ENCODE measurements at places on chromosomes 12 and 14.

DNA sequence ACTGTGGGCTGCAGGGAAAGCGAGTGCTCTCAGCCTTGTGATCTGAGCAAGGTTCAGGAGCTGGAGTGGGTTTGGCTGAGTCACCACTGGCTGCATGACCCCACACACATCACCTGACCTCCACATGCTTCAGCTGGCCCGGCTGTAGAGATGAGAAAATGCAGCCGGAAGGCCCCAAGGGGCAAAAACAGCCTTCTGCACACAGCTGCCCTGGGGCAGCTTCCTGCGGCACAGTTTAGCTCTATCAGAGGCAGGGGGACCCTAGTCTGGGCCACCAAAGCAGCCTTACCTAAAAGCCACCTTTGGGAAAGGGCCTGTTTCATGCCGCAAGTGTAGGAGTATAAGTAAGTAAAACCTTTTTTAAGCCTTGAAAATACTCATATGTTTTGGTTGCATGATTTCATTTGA lies 123.3 kb downstream of the SSPN start:
- peaks cover 12% of the 10 kb centered on the region for H3K27me3 ChIP-seq
- no peaks in the 10 kb centered on the region for H3K36me3 ChIP-seq
- DNase-seq: no peak
- no peak overlapping the region for H3K27ac ChIP-seq

- peaks cover 44% of the 10 kb centered on the region for H3K36me3 ChIP-seq
- DNase-seq: no peak
- no peak overlapping the region for H3K27ac ChIP-seq
- H3K27me3 ChIP-seq: no peaks in the 10 kb centered on the region
- no peaks in the 10 kb centered on the region for H3K4me1 ChIP-seq
Observed at GRCh38 chr14:39069923-39070322, 33.1 kb downstream of the SEC23A start.

DNA sequence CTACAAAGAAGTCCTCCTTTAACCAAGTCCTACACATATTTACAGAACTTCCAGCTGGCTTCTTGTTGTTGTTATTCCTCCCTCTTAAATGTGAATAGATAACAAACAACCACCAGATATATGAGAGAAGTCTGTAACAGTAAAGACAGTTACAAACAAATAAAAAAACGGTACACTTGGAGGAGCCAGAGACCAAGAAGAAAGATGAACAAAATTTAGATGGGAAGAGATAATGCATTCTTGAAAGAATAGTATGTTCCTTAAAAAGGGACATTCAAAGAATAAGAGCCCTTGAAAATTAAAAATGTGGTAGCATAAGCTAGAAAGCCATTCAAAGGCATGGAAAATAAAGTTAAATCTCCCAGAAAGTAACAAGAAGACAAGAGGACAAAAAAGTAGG lies 25.9 kb downstream of the SLCO1A2 start:
- H3K27ac ChIP-seq: no peak overlapping the region
- H3K4me3 ChIP-seq: no peak overlapping the region
- DNase-seq: no peak
- H3K4me1 ChIP-seq: peaks cover 6% of the 10 kb centered on the region

GRCh38 chr12:108722463-108722862 lies 8.9 kb downstream of the CORO1C start:
- H3K4me1 ChIP-seq: peaks cover 11% of the 10 kb centered on the region
- H3K27me3 ChIP-seq: no peaks in the 10 kb centered on the region
- no peak overlapping the region for H3K27ac ChIP-seq
- H3K36me3 ChIP-seq: no peaks in the 10 kb centered on the region
- no peak overlapping the region for H3K4me3 ChIP-seq

- no peak overlapping the region for H3K4me3 ChIP-seq
- DNase-seq: no peak
- H3K4me1 ChIP-seq: no peaks in the 10 kb centered on the region
- peaks cover 36% of the 10 kb centered on the region for H3K27me3 ChIP-seq
Observed at GRCh38 chr12:128353301-128353700, 86.3 kb downstream of the TMEM132C start.

DNA sequence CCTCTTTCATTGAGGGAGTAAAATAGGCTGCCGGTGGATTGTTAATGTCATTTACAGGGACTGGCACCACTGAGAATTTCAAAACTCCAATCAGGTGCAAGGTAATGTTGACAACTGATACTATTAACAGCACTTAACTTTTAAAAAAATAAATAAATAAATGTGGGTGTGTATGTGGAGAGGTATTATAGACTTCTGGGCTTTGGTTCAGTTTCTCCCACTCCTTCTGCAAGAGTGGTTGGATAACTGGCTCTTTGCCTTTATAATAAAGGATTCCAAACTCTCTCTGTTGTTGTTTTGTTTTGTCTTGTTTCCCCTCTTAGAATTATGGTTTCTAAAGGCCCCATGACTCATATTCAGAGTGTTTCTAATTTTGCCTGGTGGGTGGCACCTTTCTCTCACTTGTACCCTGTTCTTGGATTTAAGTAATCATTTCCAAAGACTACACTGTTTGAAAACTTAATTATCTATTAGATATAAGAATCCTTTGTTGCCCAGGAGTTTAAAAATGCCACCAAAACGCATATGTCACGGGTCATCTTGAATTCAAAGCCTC lies 151.6 kb upstream of the ARID2 start:
- peaks cover 8% of the 10 kb centered on the region for H3K4me1 ChIP-seq
- peaks cover 35% of the 10 kb centered on the region for H3K27me3 ChIP-seq
- no peak overlapping the region for H3K27ac ChIP-seq
- no peak overlapping the region for H3K4me3 ChIP-seq
- no peak for DNase-seq
- H3K36me3 ChIP-seq: no peaks in the 10 kb centered on the region
